ENCODE measurements at places on chromosomes 4 and X.

- no peak for DNase-seq
Measured at GRCh38 chr4:90226734-90227133, 99.5 kb downstream of the CCSER1 start.

DNA sequence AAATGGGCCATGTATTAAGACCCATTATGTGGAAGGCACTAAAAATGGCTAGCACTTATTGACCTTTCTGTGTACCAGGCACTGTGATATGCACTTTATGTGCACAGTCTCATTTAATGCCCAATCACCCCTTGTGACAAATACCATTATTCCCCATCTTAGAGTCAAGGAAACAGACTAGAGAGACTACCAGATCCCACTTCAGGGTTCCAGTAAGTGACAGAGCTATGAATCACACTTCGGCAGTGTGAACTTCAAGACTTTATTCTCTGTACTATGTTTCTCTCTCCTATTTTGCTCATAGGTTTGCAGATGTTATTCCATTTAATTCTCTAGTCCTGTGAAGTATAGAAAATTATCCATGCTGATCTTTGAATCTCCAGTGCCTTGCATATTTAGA is 107.0 kb downstream of the NFKB1 start:
- DNase-seq = no peak

- DNase-seq = no peak
Measured at GRCh38 chrX:3307881-3308280, 38.6 kb downstream of the MXRA5 start.

- no peak for DNase-seq
Measured at GRCh38 chr4:55133951-55134350, 8.6 kb upstream of the KDR start.

DNA sequence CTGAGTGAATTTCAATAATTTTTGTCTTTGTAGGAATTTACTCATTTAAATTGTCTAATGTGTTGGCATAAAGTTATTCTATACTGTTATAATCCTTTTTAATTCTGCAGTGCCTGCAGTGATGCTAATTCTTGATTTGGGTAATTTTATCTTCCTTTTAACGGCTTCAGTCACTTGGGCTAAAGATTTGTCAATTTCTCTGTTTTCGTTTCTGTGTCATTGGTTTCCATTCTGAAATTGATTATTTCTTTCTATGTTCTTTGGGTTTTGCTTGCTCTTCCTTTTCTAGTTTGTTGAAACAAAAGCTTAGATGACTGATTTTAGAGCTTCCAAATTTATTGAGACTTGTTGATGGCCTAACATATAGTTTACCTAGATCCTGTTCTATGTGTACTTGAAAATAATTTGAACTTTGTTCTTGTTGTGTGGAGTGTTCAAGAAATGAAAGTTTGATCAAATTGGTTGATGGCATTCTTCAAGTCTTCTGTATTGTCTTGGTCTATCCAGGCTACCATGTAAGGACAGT is 89.4 kb downstream of the TNIP2 start:
- DNase-seq = no peak

DNA sequence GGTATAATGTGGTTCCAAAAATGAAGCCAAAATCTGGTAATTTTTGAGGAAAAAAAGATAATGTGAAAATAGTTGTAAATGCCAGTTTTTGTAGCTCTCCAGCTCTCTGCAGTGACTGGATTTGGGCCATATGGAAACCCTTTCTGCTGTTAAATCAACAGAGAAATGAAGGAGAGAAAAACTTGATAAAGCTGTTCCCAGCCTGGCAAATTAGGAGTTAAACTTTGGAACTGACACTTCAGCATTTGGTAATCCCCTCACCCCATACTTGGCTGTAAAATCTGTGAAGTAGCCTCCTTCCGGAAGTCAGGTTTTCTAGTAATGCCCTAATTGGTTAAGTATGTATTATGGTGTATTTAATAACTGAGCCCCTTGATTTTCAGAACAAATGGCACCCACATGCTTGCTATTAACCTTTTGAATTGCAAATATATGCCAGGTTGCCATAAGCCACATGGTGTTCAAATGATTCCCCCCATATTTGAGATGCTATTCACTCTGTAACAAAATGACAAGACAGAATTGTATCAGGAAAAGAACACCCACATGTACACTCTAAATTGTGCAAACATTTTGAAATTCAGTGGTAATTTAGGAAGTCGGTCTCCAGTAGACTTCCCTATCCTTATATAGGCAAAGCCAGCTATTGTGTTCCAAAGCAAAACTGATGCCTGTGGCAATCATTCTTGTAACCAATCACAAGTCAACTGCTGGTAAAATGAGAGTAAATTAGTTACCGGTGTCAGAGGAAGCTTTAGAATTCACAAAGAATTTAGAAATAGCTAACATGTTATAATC is 96.3 kb upstream of the ADAMTS3 start:
- no peak for DNase-seq

- no peak for DNase-seq
Measured at GRCh38 chr4:119664168-119664907, 35.7 kb upstream of the PDE5A start.

DNA sequence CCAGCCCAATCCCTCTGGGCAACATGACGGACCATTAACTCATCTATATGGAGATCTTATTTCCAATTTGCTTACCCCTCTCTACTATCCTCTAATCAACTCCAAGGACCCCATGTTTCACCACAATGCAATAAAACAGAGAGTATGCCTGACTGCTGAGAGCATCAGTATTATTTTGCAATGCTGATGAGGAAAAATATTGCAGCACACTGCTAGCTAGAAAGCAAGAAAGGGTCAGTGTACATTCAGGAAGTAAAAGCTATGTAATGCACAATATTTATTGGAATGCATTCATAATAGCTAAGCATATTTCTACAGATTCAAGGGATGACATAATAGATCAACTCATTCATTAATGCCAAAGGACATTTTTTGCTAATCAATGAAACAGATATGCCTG is 33.2 kb downstream of the ARAP2 start:
- no peak for DNase-seq

GRCh38 chr4:188728359-188728758 is 589.1 kb downstream of the TRIML1 start:
- DNase-seq = no peak

DNA sequence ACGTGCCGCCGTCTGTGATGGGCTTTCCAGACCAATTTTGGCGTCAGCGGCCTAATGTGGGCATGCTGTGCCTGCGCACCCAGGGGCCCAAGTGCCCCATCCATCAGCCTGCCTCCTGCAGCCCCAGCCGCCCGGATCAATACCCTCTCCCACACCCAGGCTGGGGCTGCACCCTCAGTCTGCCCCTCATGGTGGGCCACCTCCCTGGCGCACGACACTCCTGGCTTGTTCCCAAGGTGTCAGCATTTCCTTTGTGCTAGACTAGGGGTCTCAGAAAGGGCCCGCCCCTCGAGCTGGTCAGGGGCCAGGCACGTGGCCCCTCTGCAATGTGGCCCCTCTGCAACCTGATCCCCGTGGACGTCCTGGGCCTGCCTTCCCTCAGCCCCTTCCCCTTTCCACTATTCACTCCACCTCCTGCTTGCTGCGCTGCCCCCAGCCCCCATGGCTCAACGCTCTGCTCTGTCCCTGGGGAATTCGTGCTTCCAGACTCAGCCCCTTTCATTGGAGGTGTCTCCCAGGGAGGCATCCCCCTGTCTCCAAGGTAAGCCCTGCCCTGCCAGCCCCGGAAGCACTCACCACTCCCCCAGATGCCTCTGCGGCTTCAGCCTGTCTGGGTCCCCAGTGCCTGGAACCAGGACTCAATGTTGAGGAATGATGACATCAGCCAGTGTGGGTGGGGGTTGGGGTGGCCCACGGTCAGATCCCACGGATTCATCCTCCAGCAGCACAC is 130.8 kb downstream of the HMX1 start:
- no peak for DNase-seq

DNA sequence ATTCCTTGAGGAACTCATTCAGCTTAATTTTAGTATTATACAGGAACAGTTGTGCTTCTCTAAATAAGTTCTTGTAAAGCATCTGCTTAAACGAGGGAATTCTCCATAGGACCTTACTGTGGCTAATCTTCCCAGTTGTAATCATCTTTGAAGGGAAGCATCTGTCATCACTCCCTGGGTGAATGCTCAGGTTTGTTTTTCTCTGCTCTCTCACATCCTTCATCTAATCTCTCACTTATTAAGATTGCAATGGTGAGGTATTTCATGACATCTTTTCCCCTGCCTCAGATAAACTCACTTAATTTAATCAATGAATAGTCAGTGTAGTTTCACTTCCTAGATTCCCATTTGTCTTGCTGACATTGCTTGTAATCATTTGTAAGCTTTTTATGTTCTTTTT is 121.8 kb upstream of the ADAMTS3 start:
- DNase-seq = no peak

DNA sequence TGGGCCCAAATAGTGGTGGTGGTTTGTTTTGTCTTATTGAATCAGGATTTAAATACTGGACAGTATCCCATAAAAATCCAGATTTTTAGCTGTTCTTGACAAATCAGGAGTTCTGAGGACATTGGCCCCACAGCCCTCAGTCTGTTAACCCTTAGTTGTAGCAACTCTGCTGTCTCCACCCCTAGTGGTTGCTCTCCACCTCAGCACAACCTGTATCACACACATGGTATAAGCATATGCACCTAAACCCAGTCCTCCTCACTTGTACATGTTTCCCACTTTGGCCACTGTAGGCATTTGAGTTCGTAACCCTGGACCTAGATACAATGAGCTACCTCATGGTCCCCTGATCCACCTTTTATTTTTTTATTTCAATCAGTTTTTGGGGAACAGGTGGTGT is 75.9 kb downstream of the MRPL1 start:
- DNase-seq = no peak

GRCh38 chr4:121306931-121307330 is 73.9 kb downstream of the QRFPR start:
- DNase-seq = no peak

GRCh38 chr4:28621591-28621990 is 1761.0 kb downstream of the STIM2 start:
- no peak for DNase-seq

DNA sequence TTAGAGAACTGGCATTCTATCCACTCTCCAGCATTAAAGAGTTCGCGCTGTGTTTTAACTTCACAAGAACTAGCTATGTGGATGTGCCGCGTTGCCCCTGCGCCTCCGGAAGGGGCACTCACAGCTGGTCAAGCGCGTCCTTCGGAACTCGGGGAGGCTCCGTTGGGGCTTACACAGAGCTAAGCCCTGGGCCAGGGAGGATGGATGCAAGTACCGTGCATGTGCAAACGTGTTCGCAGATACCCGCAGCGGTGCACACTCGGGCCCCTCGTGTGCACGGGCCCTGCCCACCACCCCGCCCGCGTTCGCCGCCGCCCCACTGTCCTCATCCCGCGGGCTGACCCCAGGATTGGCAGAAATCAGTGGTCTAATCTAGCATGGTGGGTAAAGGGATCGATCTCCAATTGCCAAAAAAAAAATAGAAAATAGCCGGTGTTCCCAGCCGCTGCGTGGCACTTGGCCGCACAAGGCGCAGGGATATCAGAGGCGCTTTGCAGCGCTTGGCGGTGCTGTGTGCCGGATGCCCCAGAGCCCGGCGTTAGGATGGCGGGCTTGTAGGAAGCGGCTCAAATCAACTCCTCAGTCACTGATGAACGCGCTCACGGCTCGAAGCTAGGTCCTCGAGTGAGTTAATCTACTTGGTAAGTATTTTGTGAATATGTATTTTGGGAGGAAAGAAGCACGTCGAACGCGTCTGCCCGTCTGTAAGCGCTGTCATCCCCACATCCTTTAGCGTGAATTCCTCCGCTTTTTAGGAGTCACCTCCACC is 989 bp upstream of the PCDH10 start:
- DNase-seq = peak; percentile 18

- no peak for DNase-seq
Measured at GRCh38 chr4:154407443-154407842, 84.2 kb downstream of the DCHS2 start.

DNA sequence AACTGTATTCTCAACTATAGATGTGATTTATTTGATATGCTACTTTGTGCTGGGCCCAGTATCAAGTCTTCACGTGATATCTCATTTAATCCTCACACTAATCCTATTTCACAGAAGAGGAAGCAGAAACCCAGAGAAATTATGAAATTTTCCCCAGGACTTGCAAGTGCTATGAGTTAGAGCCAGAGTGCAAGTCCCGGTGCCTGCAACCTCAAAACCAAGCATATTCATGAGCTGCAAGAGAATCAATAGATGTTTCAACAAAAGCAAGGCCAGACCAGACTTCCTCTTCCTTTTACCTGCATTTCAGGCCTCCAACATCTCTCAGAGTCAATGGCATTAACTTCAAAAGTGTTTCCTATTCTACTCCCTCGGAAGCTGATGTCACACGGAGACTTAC is 92.2 kb upstream of the GATB start:
- DNase-seq = no peak

DNA sequence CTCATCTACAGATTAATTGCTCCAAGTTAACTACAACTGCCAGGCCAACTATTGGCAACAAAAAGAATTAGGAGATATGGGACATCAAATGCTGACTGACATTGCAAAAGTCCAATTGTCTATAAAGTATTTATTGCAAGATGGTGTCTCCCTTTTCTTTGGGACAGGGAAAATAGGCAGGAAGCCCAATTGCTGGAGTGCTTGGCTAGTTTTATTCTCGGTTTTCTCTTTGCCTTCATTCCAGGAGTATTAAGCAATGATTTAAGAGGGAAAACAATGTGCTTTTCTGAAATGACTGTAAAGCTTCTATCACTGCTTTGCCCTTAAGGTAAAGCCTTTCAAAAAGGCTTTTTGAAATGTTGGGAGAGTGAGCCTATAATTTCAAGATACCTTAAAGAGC is 62.8 kb upstream of the DIAPH2 start:
- DNase-seq = no peak

GRCh38 chr4:187504974-187505797 is 490.4 kb upstream of the ZFP42 start:
- no peak for DNase-seq

GRCh38 chrX:40550066-40550465 is 30.7 kb upstream of the ATP6AP2 start:
- DNase-seq = no peak

DNA sequence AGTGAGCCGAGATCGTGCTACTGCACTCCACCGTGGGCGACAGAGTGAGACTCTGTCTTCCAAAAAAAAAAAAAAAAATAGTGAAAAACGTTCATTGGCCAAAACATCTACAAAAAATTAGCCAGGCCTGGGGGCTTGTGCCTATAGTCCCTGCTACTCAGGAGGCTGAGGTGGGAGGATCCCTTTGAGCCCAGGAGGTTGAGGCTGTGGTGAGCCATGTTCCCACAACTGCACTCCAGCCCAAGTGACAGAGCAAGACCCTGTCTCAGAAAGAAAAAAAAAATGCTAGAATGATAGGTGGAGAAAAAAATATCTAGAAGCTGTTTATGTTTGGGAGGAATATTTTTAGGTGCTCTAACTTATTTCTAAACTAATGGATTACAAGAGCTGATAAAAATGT is 14.9 kb downstream of the SPRY1 start:
- no peak for DNase-seq

- DNase-seq = no peak
Measured at GRCh38 chrX:44314259-44314734, 29.2 kb downstream of the EFHC2 start.

DNA sequence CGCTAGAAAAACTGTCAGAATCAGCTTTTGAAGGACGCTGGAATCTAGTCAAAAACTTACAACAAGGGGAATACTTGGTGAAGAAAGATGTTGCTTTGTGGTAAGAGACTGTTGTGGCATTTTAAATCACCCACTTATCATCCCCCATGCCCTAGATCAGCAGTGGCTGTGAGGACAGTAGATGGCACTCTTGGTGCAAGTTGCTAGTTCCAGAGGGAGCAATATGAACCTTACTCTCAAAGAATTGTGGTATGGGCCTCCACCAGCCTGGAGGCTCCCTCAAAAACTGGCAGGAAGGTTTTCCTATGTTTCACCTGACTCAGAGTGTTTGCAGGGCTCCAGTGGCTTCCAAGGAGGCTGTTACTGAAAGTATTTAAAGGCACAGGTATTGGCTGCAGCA is 37.7 kb upstream of the SLC16A2 start:
- peak; percentile 36 for DNase-seq

- no peak for DNase-seq
Measured at GRCh38 chr4:147863111-147863747, 131.3 kb downstream of the ARHGAP10 start.

Data from activated T-cell treated with anti-CD3 and anti-CD28 coated beads, Interleukin-2, amount 50 U/mL, for 48 hours (primary cell).